ENCODE measurements at places on chromosomes 7 and 10. TPM values are rescaled to one million over a fixed set of nuclear protein-coding genes. Genes with fewer than 3 reads are reported as not detected.

Gene FEZF1
- total RNA-seq, result not detected

Gene DOCK4
- 7.4 TPM for total RNA-seq

Gene AFAP1L2
- 28.2 TPM for total RNA-seq

Gene RBM33
- total RNA-seq, result 24.6 TPM

Gene CHST3
- total RNA-seq, result 36.1 TPM

Gene PHYHIPL
- 0.29 TPM for total RNA-seq

Gene NKX2-3
- not detected for total RNA-seq

Gene UNCX
- not detected for total RNA-seq

Gene MUC3A
- total RNA-seq, result 12.7 TPM
